Stimulated activated CD8-positive, alpha-beta memory T cell treated with anti-CD3 and anti-CD28 coated beads, Interleukin-15, amount 100 ng/mL, for 48 hours (primary cell): ENCODE measurements at places on chromosomes 2 and 18.

GRCh38 chr18:47968721-47969120 is 38.3 kb upstream of the SMAD2 start:
- DNase-seq = no peak

- no peak for DNase-seq
Measured at GRCh38 chr2:109054865-109055264, 65.8 kb upstream of the EDAR start.

DNA sequence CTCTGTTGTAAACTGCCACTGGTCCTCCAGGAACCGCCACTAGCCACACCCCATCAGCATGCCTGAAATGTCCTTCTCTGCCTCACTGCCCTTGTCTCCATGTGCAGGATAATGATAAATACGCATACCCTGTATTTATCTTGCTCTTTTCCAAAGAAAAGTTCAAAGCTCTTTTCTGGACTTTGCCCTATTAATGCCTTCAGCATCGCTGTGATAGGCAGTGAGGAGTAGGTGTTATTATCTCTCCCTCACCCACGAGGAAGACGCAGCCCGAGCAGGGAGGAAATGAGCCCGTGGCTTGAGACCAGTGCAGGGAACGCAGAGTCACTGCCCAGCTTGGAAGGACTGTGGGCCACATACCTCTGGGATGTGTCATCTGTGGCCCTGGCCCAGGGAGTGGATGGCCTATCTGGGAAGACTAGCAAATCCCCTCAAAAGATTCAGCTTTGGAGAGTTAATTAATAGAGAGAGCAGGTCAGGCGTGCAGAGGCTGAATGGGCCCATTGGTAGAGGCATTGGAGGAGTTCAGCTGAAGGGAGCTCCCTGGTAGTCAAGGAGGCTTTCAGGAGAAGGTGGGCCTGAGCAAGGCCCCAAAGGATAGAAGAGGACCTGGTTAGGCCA is 39.5 kb upstream of the MCFD2 start:
- no peak for DNase-seq

DNA sequence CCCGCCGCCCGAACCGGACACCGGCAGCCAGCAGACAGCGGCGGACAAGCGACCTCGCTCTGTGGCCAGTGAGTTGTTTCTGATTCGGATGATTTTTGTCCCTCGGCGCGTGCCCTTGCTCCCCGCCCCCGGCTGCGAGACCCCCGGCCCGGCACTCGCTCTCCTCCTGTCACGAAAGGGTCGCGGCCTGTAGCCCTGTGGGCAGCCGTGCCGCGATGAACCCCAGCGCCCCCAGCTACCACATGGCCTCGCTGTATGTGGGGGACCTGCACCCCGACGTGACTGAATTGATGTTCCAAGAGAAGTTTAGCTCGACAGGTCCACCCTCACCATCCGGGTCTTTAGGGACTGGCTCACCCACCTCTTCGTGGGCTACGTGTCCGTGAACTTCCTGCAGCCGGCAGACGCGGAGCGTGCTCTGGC is 1257.5 kb upstream of the ACVR2A start:
- DNase-seq = no peak

GRCh38 chr2:124320051-124320688 is 295.1 kb downstream of the CNTNAP5 start:
- DNase-seq = no peak
